ENCODE measurements at places on chromosomes 4 and X.

DNA sequence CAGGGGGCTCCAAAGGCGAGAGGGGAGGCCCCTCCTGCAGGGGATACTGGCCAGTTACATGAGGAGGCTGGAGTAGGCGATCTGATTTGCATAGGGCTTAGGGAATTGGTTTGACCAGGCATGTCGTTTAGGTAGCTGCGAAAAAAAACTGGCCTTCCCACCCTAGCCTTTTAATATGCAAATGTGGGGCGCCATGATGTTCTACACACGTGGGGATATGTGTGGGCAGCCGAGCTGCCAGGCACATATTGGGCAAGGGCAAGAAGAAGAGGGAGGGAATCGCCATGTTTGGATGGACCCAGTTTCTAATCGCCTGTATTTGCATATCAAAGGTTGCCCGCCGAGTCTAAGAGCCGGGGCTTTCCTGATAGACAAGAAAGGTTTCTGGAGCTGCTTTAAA lies 121.3 kb downstream of the PRKX start:
- no peak for ATAC-seq

- ATAC-seq, result no peak
These were observed 236.3 kb upstream of the NWD2 start for GRCh38 chr4:37008199-37008598.

GRCh38 chr4:107931775-107932321 lies 499 bp downstream of the CYP2U1 start:
- ATAC-seq, result peak; percentile 54

DNA sequence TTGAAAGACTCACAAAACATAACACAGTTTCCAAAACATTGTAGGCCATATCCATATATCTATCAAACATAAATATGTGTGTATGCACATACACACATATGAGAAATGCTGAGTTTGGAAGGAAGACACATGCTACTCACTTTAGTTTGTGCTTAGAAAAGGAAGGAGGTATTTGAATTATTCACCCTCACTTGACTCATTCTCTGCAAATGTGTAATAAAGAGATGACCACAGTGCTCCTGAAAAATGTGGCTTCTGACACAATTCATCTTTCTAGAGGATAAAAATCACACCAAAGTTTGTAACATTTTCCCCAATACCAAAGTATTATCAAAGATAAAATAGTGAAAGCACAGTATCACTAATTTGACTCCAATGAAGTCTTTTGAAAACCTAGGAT lies 950.1 kb downstream of the FAT4 start:
- ATAC-seq, result no peak

GRCh38 chr4:183905081-183905592 lies at the start of gene STOX2:
Gene STOX2, plus strand, starts transcription at chr4:183905307. Its CDS starts 1,484 bp downstream, at chr4:183906791.
- ATAC-seq, result no peak

- ATAC-seq, result no peak
These were observed 652.2 kb upstream of the DIPK2B start for GRCh38 chrX:45852884-45853283.

DNA sequence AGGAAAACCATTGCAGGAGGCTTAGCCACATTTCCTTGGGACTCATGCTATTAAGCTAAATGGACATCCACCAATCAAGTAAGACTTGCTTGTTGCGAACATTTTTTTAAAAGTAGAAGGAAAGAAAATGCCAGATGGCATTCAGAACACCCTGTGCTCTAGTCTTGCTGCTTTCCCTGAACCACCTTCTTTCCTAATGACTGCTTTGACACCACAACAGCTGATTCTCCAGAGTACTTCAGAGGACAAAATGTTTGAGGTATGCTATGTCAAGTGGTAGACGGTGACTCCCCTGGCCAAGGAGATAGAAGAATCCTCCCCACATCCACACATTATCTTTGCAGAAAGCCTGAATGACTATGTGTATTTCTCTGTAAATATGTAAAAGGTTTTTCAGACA lies 65.4 kb downstream of the ANK2 start:
- no peak for ATAC-seq

GRCh38 chr4:186158021-186158813 lies 33.1 kb upstream of the CYP4V2 start:
- no peak for ATAC-seq

DNA sequence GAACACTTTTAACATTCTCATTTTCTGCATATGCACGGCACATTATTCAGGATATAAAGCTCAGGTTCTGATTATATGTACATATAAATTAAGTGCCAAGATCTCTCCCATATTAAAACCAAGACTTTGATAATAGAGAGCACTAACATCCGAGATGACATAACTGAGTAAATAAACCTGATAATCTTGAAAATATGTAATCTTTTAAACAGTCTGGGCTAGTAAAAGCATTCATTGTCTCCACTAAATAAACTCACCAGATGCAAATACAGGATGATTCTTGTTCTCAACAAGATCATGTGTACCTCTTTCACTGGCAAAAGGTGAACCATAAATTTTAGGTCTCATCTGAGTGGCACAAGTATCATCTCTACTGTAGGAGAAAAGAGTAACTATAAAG lies 942.2 kb downstream of the TRAM1L1 start:
- no peak for ATAC-seq

DNA sequence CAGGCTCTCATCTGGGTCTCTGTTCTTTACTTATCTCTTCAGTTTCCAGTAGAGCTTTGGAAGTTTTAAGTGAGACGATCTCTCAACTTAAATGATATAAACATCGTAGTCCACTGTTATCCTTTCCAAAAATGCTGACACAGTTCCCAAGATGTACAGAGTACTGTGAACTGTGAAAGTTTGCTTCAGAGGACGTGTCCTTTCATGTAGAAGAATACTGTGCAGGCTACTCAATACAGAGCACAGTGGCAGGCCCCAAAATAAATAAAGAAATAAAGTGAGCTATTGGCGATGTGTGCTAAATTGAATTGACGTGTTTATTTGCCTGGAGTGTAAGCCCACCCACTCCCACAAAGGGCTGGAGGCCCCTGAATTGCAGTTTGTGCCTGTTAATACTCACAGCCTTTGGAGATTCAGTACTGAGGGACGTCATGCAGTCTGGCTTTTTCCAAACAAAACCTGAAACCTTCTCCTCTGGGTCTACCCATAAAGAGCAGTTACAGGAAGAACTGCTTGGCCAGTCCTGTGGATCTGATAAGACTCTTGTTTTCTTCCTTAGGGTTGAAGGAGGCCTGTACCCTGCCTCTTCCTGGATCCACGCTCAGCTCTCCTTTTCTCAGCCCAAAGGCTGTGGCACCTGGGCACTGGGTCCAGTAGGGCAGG lies 66.1 kb downstream of the SOWAHB start:
- ATAC-seq, result peak; percentile 46

- ATAC-seq, result no peak
These were observed 48.5 kb downstream of the SNCA start for GRCh38 chr4:89788206-89789072.

DNA sequence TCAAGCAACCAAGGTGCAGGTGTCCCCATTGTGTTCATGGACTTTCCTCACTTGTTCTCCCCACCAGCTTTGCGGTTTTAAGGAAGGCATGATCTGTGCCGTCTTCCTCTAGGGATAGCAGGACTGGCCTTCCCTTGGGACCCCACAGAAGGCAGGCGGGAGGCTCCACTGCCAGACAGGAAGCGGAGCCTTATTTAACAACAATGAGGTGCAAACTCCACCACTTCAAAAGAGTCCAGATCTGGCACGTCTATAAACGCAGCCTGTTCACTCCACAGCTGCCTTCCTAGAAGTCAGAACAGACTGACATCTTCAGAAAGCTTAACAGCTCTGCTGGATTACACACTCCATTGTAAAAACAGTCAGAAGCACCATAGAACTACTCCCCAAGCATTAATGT lies 1.7 kb upstream of the GPR143 start:
- ATAC-seq, result no peak

GRCh38 chr4:10237131-10237530 lies 120.5 kb upstream of the WDR1 start:
- no peak for ATAC-seq

DNA sequence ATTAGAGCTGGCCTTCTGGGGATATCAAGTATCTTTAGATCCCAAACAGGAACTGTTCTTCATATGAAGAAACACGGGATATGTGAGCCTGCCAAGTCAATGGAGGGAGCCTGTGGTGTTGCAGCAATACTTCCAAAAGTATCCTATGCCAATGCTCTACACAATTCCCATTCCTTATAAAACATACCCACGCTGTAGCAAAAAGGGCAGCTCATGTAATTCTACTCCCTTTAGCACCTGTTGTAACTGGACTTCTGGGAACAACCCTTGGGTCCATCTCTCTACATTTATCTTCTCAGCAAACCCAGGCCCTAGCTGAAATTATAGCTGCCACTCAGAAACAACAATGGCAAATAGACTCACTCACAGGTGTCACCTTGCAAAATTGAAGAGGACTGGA lies 12.5 kb upstream of the NAF1 start:
- ATAC-seq, result no peak

DNA sequence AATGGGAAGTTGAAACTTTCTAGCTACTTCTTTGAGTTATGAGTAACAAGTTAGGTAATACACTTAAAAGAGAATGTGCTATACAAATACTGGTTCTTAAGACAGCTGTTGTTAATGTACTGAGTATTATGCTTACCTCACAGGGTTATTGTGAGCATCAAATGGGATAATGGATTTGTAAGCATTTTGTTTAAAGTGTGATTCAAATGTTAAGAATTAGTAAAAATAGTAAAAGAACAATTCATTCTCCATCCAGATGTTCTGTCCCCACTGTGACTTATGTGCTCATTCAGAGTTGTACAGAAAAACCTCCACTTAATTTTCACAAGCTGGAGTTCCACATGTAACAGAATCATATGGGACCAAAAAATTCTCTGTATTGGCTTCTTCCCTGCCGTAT lies 63.6 kb downstream of the AR start:
- ATAC-seq, result no peak

DNA sequence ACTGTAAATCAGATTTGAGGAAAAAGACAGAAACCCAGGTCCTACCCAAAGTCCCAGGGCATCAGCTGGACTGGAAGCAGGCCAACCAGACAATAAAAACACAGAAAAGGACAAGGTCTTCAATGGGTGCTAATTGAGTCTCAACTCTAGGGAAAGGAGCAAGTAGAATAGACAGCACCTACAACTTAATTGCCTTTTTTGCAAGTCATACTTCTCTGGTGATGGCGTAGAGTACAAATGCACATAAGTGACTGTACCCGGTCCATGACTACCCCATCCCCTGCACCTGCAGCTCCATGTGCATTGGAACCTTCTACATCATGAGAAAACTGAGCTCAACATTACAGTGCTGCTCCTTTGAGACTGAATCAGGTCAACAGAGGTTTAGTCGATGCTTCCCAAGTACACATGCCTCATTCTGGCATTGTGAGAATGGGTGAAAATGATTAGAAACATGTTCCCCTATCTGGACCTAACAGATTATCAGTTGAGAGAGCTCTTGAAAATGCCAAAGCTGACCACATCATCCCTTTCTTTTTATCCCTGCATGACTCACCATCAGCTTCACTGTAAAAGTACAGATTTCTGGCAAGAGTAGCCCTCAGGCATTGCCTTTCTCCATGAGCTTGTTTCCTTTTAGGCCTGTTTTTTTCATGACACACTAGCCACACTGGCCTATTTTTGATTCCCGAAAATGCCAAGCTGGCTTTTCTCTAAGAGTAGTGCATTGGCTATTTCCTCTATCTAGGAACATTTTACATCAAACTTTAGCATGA lies 298.3 kb downstream of the HS3ST1 start:
- no peak for ATAC-seq

- no peak for ATAC-seq
These were observed 37.8 kb downstream of the TET2 start for GRCh38 chr4:105184316-105184980.

GRCh38 chr4:174215961-174216680 lies 67.3 kb downstream of the FBXO8 start:
- no peak for ATAC-seq

- peak; percentile 99 for ATAC-seq
These were observed 14.8 kb downstream of the PDK3 start for GRCh38 chrX:24479924-24480323.

- ATAC-seq, result no peak
These were observed 148.8 kb upstream of the MID1 start for GRCh38 chrX:10769195-10769594.

GRCh38 chrX:134636851-134637250 lies 21.4 kb downstream of the PLAC1 start:
- ATAC-seq, result no peak

DNA sequence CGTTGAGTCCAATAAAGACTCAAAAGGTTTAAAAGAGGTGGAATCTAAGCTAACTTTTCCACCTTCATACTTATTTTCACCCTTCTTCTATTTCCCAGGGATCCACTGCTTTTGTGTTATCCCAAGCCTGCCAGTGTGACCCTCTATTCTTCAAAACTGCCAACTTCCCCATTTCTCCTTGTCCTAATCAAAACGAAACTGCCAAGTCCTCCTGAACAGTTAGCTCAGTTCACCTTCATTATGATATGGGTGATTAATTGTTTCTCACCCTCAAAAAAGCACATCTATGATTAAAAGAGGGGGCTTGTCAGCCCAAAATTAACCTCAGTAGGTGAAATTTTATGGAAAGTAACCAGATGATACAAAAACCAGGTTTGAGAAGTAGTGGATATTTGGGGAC lies 108.4 kb downstream of the GUCY2F start:
- no peak for ATAC-seq

- ATAC-seq, result no peak
These were observed 229.0 kb downstream of the PPARGC1A start for GRCh38 chr4:23660865-23661264.

DNA sequence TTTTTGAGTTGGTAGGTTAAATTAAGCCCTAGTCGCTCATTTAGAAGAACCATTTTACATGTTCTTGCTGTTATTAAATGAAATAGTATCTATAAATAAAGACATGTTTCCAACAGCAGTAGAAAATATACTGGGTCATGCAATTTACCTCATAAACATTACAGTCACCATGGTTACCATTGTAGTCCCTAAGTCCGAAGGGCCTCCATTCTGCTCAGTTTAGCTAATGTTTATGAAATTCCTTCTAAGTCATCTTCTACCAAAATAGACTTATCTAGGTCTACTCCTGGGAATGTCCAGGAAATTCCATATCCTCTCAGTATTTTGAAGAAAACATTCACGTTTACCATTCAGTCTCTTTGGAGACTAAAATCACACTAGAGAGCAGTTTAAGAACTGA lies 292.5 kb upstream of the DCAF8L1 start:
- no peak for ATAC-seq

GRCh38 chrX:3598709-3599108 lies 114.7 kb downstream of the PRKX start:
- no peak for ATAC-seq

DNA sequence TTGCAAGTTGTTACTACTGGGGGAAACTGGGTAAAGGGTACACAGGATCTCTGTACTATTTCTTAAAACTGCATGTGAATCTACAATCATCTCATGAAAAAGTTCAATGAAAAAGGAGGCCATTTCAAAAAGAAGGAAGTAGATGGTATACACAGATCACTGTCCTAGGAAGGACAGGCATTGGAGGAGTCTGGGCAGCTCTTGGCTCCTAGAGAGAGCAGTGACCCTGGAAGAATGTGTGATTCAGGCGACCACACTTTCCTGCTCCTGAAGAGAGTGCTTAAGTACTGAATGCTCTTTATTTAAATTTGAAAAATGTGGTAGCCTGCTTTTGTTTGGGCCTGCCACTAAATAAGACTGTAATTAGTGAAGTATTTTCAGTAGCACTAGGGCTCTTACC lies 318.1 kb upstream of the CASK start:
- ATAC-seq, result no peak

GRCh38 chrX:101785142-101785541 lies 125.5 kb upstream of the ARMCX2 start:
- no peak for ATAC-seq
